Muscle of arm (tissue), 14 donors: ENCODE measurements at places on chromosomes 4 and X.

DNA sequence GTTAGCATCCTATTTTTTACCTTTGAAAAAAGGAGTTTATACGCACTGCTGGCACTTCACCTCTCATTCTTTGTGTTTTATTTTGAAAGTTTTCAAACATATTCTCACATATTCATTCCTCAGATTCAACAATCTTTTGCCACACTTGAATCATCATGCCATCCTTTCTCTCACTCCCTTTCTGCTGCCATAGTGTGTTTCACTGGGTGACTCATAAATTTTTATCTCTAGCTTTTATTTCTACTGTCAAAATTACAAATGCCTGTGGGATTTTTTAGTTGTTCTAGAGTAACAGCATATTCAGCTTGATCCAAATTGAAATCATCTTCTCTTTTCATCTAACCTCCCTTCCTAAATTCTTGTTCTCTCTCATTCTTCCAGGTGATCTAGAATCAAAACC is 28.0 kb downstream of the MFSD8 start:
- DNase-seq, result no peak

DNA sequence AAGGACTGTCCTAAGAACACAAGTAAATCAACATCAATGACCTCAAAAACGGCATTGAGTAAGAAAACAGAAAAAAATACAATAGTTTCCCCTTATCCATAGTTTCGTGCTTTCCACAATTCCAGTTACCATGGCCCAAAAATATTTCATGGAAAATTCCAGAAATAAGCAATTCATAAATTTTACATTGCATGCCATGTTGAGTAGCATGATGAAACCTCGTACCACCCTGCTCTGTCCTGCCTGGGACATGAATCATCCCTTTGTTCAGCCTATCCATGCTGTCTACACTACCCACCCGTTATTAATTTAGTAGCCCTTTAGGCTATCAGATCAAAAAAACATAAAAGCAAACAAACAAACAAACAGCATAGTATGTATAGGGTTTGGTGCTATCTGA is 51.1 kb downstream of the KLF3 start:
- DNase-seq, result no peak

DNA sequence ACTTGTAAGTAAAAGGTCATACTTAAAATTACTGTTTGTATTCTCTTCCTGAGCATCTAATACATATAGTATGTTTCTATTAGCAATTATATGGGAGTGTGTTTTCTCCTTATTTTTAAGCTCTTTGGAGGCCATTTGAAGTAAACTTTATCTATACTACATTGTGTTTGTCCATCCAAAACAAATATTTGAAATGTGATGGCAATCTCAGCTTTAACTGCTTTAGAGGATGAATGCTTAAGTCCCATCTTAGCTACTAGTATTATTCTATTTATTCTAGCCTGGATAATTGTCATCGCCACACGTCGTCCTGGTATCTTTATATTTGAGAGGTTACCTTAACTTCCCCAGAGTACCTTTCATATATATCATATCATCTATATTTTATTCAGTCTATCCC is 335.8 kb downstream of the NAF1 start:
- no peak for DNase-seq

DNA sequence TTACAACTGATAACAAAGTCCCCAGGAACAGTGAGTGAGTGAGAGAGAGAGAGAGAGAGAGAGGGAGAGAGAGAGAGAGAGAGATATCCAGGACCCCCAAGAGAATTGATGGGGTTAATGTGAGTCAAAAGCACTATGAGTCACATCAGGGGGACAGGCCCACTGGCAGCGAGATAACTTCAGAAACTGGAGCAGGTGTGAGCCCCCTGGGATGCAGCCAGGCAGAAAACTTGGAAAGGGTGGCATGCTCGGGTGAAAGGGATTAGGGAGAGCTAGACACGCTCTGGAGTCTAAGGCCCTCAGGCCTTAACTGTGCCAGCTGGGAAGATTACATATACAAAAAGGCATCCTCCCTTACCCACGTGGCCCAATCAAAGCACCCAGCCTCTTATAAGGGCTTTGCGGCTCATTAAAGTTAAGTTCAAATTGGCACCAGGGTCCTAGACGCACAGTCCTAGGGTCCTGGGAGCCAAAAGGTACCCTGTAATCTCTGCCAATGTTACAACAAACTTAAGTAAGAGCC is 841 bp downstream of the ACOT9 start:
- DNase-seq, result peak; percentile 43
